ENCODE measurements at places on chromosomes 6 and 20.
A peak's percentile ranks its signal among the peaks of the same experiment; 100 is the strongest.

GRCh38 chr6:27863962-27864905 is 48.0 kb downstream of the OR2B2 start:
- no peak for DNase-seq
- H3K27ac ChIP-seq = no peak overlapping the region
- peaks cover 12% of the 10 kb centered on the region for H3K4me1 ChIP-seq
- peaks cover 25% of the 10 kb centered on the region for H3K27me3 ChIP-seq
- no peaks in the 10 kb centered on the region for H3K36me3 ChIP-seq
- H3K4me3 ChIP-seq = peak overlapping the region; percentile 51

GRCh38 chr6:706146-706545 is 13.2 kb upstream of the EXOC2 start:
- no peak overlapping the region for H3K4me3 ChIP-seq
- H3K36me3 ChIP-seq = no peaks in the 10 kb centered on the region
- H3K4me1 ChIP-seq = no peaks in the 10 kb centered on the region
- H3K27me3 ChIP-seq = peaks cover 4% of the 10 kb centered on the region
- no peak overlapping the region for H3K27ac ChIP-seq
- DNase-seq = no peak

- H3K4me3 ChIP-seq = no peak overlapping the region
- H3K27me3 ChIP-seq = no peaks in the 10 kb centered on the region
Measured at GRCh38 chr6:105539911-105540310, 137.0 kb upstream of the PREP start.

- H3K4me1 ChIP-seq = no peaks in the 10 kb centered on the region
Measured at GRCh38 chr6:87393026-87393622, 14.6 kb upstream of the CFAP206 start.

DNA sequence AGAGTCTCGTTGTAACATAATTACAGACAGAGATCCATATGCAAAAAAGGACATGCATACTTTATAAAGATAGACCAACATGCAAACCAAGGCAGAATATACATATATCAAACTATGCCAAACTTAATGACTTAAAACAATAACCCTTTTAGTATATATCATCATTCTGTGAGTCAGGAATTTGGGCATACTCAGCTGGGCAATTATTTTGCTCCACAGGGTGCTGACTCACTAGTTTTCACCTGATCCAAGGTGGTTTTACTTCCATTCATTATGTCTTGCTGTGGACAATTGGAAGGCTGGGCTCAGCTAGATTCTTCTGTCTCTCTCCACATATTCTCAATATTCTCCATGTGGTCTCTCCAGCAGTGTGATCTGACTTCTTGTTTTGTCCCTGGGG is 41.2 kb upstream of the RNF146 start:
- H3K4me1 ChIP-seq = no peaks in the 10 kb centered on the region
- H3K4me3 ChIP-seq = no peak overlapping the region
- H3K27ac ChIP-seq = no peak overlapping the region
- H3K36me3 ChIP-seq = no peaks in the 10 kb centered on the region

DNA sequence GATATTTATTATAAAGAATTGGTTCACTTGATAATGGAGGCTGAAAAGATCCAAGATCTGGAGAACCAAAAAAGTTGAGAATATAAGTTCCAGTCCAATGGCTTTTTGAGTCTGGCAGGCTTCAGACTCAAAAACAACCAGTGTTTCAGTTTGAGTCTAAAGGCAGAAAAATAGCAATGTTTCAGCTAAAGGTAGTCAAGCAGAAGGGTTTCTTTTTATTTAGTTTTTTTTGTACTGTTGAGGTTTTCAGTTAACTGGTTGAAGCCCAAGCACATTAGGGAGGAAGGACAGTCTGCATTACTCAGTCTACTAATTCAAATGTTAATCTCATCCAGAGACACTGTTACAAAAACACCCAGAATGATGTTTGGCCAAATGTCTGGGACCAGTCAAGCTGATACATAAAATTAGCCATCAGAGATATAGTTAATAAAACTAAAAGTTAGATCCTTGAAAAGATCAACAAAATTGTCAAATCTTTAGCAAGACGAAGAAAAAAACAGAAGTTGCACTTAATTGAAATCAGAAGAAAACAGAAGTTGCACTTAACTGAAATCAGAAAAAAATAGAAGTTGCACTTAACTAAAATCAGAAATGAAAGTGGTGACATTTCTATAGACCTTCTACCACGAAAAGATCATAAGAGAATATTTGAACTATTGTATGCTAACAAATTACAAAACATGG is 980.3 kb upstream of the FLRT3 start:
- no peak overlapping the region for H3K27ac ChIP-seq
- H3K4me3 ChIP-seq = no peak overlapping the region
- DNase-seq = no peak
- H3K36me3 ChIP-seq = no peaks in the 10 kb centered on the region

DNA sequence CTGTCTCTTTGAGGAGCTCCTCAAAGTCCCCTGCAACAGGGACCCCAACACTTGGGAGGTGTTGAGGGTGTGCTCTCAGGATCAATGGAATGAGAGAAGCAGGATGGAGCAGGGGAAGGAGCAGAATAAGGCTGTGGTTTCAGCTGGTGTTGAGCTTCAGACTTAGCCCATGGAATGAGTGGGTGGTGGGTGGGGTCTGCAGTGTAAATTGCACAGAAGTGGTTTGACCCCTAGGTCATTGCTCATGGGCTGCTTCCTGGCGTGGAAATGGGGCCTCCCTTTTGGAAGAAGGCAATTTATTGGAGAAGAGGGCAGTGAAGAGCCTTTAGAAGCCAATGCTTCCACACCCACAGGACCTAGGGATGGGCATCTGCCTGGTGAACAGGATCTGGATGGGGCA is 37.0 kb upstream of the KCNG1 start:
- no peaks in the 10 kb centered on the region for H3K4me1 ChIP-seq
- no peaks in the 10 kb centered on the region for H3K36me3 ChIP-seq
- no peaks in the 10 kb centered on the region for H3K27me3 ChIP-seq
- no peak overlapping the region for H3K27ac ChIP-seq
- DNase-seq = no peak
- no peak overlapping the region for H3K4me3 ChIP-seq

GRCh38 chr6:317060-317447 is 24.8 kb downstream of the DUSP22 start:
- no peaks in the 10 kb centered on the region for H3K27me3 ChIP-seq
- H3K4me1 ChIP-seq = peaks cover 7% of the 10 kb centered on the region
- no peak for DNase-seq
- no peaks in the 10 kb centered on the region for H3K36me3 ChIP-seq

DNA sequence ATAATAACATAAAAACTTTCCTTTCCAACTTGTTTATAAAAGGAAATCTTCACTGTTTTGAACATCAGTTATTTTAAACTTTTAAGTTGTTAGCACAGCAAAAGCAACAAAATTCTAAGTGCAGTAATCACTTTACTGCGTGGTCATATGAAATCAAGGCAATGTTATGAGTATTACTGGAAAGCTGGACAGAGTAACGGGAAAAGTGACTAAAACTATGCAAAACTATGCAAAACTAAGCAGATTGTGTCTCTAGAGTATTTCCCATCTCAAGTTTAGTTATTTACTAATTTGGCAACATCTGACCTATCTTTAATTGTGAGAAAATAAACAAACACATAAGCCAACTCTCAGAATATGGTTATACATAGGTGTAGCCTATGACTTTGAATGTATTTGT is 10.9 kb upstream of the ANKEF1 start:
- no peak overlapping the region for H3K27ac ChIP-seq
- no peaks in the 10 kb centered on the region for H3K27me3 ChIP-seq
- no peak overlapping the region for H3K4me3 ChIP-seq
- no peaks in the 10 kb centered on the region for H3K4me1 ChIP-seq

DNA sequence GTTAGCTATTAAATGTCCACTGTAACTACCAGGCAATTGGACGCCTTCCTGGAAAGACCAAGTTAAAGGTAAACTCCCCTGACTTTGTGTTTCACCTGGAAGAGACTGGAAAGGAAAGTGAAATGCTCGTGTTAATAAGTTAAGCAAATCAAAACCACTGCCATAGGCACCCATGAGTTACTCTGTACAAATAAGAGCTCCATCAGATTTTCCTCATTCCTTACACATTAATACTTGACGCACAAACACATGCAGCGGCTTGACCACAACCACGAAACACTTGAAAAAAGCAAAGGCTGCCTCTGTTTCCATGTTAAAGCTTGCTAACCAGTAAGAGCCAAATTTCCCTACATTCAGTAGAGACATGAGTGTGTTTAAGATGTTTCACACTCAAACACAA is 19.8 kb downstream of the GCM1 start:
- H3K36me3 ChIP-seq = no peaks in the 10 kb centered on the region
- H3K4me1 ChIP-seq = no peaks in the 10 kb centered on the region
- H3K4me3 ChIP-seq = no peak overlapping the region

DNA sequence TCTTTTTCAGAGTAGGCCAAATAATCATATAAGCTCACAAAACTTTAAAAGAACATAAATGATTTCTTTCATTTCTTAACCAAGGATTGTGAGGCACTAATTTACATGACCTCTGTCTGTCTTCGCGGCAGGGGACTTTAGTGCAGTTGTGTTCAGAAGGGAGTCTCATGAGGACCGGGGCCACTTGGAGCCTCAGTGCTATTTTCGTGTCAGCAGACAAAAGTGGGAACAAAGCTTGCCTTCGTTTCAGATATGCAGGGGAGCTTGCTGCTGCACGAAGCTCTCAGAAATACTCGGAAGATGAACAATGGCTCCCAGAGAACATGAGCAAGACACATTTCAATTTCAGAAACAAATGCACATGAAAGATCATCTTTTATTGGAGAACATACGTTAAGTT is 497.0 kb downstream of the CDH26 start:
- no peak overlapping the region for H3K27ac ChIP-seq
- H3K4me1 ChIP-seq = no peaks in the 10 kb centered on the region
- no peaks in the 10 kb centered on the region for H3K27me3 ChIP-seq
- no peak overlapping the region for H3K4me3 ChIP-seq

DNA sequence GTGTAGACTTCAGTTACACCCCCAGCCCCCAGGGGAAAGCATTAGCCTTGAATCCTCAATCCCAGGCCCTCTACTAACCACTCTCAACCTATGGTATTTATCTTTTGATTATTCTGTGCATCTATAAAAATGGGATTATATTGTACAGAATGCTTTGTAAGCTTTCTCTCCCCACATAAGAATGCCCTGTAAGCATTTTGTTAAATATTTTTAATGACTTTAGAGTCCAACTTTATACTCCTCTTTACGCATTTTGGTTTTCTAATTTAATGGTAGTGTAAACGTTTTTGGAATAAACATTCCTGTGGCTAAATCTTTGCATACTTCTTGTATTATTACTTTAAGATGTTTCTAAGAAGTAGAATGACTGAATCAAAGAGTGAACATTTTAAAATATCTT is 35.4 kb downstream of the FBXO9 start:
- H3K4me1 ChIP-seq = no peaks in the 10 kb centered on the region
- no peak overlapping the region for H3K4me3 ChIP-seq
- no peak for DNase-seq
- H3K27me3 ChIP-seq = no peaks in the 10 kb centered on the region

GRCh38 chr20:62742550-62742949 is 33.9 kb downstream of the NTSR1 start:
- H3K27ac ChIP-seq = no peak overlapping the region
- H3K36me3 ChIP-seq = no peaks in the 10 kb centered on the region
- H3K27me3 ChIP-seq = peaks cover 47% of the 10 kb centered on the region
- no peak overlapping the region for H3K4me3 ChIP-seq
- no peak for DNase-seq
- peaks cover 9% of the 10 kb centered on the region for H3K4me1 ChIP-seq

DNA sequence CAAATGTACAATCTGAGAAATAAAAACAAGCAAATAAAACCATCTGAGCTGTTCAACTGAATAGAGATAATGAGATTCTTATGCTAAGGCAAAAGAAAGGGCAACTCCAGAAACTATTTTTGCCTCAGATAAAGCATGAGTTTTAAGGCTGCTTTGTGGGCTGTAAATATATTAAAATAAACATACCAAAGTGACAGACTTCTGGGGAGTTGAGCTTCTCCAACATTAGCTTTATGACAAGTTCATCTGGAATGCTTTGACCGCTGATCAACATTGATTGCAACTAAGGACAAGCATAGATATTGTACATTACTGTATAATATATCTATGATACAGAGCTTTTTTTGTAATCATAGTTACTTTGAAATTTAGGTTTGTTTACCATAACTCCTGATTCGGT is 19.3 kb downstream of the AK9 start:
- no peaks in the 10 kb centered on the region for H3K27me3 ChIP-seq
- peaks cover 42% of the 10 kb centered on the region for H3K36me3 ChIP-seq
- no peak for DNase-seq
- H3K27ac ChIP-seq = no peak overlapping the region
- no peak overlapping the region for H3K4me3 ChIP-seq

- H3K4me3 ChIP-seq = no peak overlapping the region
- no peaks in the 10 kb centered on the region for H3K36me3 ChIP-seq
- peaks cover 23% of the 10 kb centered on the region for H3K27me3 ChIP-seq
Measured at GRCh38 chr20:36318166-36318565, 12.0 kb downstream of the DLGAP4 start.

- no peak overlapping the region for H3K27ac ChIP-seq
- H3K27me3 ChIP-seq = no peaks in the 10 kb centered on the region
- H3K36me3 ChIP-seq = no peaks in the 10 kb centered on the region
Measured at GRCh38 chr6:1770435-1770843, 160.7 kb downstream of the FOXC1 start.

DNA sequence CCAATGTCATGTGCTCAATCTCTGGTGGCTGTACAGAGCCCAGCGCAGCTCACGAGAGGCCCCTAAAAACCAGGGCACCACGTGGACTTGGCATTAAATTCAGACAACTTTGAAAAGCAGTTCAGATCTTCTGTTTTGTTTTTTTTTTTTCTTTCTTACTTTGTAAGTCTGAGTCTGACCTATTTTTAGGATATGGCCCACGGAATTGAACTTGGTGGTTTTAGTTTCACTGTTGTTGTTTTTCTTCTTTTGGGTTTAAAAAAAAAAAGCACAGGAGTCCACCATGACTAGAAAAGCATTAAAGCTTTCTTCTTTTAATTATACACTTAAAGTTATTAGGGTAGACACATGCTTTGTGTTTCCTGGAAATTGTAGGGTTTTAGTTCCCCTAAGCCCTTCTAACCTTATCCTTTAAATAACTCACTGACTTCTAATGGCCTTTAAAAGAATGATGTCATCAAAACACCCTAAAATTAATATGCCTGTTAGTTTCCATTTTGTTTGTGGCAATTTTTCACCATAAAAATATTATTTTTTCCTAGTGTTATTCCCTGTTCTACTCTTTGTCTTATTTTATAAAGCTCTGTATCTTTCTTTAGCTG is 48.5 kb upstream of the CCN2 start:
- H3K27ac ChIP-seq = no peak overlapping the region
- H3K4me1 ChIP-seq = no peaks in the 10 kb centered on the region
- H3K36me3 ChIP-seq = no peaks in the 10 kb centered on the region

DNA sequence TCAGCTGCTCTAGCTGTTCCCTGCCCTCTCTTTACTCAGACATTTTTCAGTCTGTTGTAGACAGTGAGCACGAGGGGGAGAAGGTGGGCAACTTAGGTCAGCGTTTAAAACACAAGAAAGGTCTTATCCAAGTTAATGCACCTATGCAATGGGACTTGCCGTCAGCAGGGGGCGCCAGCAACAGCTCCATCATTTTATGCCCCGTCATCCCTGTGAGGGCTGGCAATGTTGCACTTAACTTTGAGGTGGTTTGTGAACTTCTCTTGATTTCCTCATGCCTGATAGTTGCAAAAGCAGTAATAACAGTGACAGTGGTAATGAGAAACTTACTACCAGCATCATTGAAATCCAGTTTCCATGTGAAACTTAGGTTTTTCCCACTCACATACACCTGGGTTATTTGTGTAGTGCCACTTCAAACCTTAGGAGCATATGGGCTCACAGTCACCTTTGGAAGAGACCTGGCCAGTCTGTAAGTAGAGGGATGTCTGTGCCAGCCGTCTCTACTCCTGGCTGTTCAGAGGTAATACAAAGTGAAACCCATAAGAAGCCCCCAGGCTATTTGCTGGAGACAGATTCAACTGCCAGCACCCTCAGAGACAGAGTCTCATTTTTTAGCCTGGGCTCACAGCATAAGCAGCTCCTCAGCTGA is 44.9 kb upstream of the ID1 start:
- H3K4me3 ChIP-seq = no peak overlapping the region
- DNase-seq = peak; percentile 65
- H3K4me1 ChIP-seq = no peaks in the 10 kb centered on the region
- peak overlapping the region; percentile 71 for H3K27ac ChIP-seq

All from tibial nerve (tissue), 4 donors.